Renal cortical epithelial cell (primary cell): ENCODE measurements at places on chromosomes 5 and 9.

DNA sequence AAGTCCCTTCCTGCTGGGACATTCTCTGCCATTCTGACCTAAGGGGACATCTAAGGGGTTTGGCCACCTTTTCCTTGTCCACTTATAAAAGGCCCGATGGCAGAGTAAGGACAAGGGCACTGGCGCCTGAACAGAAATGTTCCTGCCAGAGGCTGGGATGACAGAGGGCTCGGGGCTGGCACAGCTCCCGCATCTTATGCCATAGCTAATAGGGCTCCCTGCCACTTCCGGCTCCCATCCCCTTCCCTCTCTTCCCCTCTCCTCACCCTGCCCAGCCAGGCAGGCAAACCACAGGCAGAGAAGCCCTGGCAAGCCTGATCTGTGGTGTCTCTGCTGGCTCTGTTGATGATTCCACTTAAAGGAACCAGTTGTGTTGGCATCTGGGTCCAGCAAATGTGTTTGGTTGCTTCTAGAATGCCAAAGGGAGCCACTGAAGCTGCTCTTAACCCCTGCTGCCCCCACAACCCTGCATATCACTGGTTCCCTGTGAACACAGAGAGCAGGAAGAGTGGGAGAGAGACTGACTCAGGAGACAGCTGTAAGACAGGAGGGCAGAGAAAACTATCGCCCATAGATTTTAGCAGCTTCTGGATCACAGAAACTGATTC lies 18.4 kb upstream of the ADRA1B start:
- DNase-seq, result peak; percentile 37

DNA sequence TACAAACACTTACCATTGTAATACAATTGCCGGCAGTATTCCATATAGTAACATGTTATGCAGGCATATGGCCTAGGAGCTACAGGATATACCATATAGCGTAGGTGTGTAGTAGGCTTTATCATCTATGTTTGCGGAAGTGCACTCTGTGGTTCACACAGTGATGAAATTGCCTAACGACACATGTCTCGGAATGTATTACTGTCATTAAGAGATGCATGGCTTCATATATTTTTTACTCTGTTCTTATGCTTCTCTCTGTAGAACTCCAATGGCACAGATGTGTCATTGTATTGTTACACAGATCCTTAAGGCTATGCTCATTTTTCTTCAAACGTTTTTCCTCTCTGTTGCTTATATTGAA lies 19.2 kb upstream of the ANKRD18A start:
- DNase-seq, result no peak

DNA sequence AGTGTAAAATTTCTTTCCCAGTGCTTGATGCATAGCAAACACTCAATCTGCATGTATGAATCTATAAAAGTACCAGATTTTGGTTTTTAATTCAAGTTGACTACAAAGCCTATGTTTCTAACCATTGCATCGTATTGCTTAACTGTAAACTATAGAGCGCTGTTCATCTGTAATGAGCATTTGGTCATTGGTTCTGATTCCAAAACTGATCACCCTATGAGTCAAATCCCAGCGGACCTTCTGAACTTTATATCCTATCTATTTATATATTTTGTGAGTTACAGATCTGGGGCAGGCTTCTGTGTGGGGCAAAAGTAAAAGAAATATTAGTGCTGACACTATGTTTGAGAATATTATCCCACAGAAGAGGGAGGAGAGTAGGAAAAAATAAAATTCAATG lies 305.7 kb upstream of the TNC start:
- no peak for DNase-seq

GRCh38 chr5:52150501-52150900 lies 637.2 kb upstream of the ITGA1 start:
- no peak for DNase-seq

- peak; percentile 83 for DNase-seq
Measured at GRCh38 chr5:60223342-60223741, 329.8 kb upstream of the PDE4D start.

DNA sequence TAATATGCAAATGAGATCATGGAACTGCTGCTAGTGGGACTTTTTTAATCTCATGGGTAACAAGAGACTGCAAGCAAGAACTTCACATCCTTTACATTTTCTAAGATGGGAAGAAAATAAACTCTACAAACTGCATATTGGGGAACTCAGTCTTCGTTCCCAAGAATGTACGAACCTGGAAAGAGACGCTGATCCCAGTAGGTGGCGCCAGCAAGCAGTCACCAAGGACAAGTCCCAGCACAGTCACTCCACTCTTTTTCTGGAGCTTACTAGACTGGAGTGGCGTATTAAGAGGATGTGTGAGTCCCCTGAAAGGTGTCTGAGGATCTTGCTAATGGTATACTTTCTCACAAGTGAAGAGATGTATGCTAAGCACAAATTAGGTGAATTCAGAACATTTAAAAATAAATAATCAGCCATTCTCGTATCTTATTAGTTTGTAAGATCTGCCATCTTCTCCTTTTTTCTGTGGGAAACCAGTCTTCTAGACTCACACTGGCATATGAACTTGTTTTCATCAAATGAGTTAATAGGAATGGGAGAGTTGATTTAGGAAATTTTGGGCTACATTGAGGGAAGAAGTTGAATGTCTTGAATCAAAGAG lies 16.0 kb upstream of the PUM3 start:
- DNase-seq, result peak; percentile 54

- no peak for DNase-seq
Measured at GRCh38 chr9:98256756-98257155, 1.3 kb upstream of the TBC1D2 start.

DNA sequence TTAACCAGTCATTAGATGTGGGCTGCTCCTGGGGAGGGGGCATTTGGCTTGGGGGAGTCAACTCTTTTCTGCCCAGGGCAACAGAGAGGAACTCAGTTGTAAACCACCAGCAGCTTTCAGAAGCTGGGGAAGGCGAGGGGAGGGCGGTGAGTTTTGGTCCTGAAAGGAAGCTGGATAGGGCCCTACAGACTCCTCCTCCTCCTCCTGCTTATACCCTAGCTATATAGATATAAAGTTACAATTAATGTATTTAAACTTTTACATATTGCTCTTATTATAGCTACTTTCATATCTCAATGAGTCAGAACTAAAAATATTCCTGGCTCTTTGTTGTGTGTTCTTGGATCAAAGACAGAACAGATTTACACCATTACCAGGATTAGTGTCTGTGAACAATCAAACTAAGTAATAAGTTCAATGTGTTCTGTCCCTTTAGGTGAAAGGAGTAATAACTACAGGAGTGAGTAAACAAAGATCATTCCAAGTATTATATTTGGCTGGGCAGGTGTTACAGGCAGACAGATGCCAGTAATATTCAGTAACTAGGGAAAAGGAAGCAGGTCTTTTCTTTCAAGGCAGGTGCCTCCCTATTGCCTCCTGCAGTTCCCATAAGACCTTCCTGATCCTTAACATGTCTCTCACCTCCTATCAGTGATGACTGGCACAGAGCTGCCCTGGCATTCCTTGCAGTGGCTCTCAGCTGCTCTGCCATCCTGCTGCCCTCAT lies 20.5 kb upstream of the VPS13A start:
- DNase-seq, result no peak

DNA sequence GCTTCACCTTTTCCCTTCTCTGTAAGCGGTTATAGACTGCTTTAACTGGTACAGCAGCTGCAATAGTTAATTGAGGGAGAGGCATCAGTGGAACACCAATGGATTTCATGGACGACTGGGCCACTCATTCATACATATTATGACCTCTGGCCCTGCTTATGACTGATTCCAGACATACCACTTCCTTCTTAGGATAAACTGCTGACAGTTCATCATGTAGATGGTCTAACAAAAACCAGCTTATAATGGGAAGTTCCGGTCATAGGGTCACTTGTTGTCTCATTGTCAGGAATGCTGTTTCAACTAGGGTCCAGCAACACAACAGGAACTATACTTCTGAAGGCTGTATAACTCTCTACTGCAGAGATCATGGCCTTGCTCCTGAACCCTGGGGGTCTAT lies 265.2 kb upstream of the RASA1 start:
- peak; percentile 75 for DNase-seq

DNA sequence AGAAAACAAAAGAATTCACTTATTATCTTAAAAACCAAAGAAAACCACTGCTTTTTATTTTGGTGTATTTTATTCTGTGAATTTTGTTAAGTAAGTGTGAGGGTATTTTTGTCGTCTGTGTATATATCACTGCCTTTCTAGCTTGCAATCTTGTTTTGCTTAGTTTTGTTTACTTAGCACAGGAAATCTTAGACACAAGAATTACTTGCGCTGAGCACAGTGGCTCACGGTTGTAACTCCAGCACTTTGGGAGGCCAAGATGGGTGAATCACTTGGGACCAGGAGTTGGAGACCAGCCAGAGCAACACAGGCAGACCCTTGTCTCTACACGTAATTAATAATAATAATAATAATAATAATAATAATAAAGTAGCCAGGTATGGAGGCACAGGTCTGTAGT lies 230.3 kb downstream of the PAPPA start:
- peak; percentile 44 for DNase-seq

- DNase-seq, result peak; percentile 77
Measured at GRCh38 chr5:109410389-109411148, 795 bp upstream of the PJA2 start.

GRCh38 chr9:84738353-84738752 lies 68.8 kb downstream of the NTRK2 start:
- DNase-seq, result peak; percentile 27

- no peak for DNase-seq
Measured at GRCh38 chr9:89498852-89499480, 1.1 kb upstream of the SEMA4D start.

DNA sequence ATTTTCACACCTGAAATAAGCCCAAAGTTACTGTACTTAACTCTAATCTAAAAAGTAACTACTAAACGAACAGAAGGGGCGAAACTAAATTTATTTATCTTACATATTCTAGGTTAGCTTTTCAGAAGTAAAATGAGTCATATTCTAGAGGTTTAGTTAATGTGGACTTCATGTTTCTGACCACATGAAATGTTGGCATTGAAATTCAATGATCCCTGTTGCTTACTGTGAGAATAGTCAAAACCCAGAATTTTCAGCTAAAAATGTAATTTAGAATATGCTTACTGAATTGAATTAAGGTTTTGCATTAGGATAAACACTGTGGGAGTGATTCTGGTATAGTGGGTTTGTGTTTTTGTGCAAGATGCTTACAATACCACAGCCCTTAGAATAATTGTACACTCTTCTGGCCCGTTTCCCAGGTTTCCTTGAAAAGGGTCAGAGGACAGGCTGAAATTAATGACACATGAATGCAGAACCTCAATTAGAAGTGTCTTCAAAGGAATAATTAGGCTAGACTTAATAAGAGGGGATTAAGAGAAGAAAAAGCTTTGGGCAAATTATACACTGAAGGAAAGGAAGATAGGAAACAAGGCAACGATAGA lies 1.4 kb upstream of the SNX18 start:
- peak; percentile 61 for DNase-seq

DNA sequence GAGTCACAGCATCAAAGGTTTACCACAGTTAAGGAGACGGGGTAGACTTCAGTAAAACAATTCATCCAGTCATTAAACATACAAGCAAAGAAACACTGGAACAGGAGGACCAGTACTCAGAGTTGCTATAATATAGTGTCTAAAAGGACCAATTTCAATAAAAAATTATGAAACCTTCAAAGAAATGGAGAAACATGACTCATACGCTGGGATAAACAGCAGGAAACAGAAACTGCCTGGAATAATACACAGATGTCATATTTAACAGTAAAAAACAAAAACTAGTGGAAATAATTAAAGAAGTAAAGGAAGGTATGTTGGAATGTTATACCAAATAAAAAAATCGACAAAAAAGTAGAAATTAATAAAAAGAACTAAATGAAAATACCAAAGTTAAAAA lies 1075.9 kb downstream of the NR2F1-AS1 start:
- DNase-seq, result no peak

- DNase-seq, result peak; percentile 48
Measured at GRCh38 chr5:126852091-126852571, 75.2 kb downstream of the LMNB1 start.

DNA sequence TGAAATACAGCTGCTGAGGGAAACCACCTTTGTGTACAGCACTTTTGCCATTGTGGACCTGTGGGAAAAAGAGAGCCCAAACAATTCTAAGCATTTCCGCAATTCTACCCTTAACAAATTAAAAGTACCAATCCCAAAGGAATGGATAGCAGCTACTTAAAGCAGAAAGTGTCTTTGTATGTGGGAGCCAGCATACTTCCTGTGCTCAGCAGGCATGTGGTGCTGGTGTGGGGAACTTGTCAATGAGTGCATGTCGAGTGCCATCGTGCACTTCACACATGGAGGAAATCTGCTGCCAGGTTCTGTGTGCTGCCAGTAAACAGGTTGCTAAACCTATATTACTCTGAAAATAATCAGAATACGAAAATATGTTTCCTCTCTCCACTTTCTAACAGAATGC lies 399.0 kb downstream of the LRRC70 start:
- DNase-seq, result no peak

DNA sequence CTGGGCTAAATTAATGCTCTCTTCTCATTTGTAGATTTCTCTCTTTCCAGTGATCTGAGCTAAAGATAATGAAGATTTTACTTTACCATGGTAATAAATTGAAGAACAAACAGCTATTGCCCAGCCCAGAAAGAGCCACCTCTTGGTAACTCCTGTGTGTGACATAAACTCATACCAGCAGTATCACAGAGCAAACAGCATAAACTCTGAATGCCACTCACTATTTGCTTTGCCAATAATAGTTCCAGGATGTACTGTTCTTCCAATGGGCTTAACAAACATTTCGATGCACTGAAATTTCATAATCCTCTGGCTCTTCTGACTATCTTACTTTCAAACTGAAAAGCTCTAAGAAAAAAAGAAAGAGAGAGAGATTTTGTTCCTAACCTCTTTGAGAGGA lies 69.8 kb upstream of the RASEF start:
- DNase-seq, result no peak

GRCh38 chr9:137444106-137444790 lies 3.1 kb upstream of the ENTPD8 start:
- no peak for DNase-seq

GRCh38 chr9:129875181-129875611 lies 39.9 kb downstream of the USP20 start:
- no peak for DNase-seq

DNA sequence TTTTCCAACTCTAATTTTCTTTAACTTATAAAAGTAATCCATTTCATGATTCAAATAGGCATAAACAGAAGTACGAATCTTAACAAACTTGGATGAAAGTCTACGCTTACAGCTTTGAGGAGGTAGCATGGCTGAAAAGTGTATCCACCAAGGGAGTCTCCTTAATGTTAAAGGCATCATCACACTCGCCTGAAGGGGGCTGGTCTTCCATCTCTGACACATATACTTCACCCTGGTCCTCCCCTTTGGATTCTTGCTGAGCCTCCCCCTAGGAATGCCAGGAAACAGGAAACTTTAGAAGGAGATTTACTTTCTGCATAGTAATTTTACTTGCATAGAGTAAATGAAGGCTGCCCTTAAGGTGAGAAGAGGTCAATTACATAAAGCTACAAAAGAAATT lies 10.3 kb upstream of the NME5 start:
- DNase-seq, result no peak
